GM23248 (cell line): ENCODE measurements at places on chromosomes 5 and 9.

DNA sequence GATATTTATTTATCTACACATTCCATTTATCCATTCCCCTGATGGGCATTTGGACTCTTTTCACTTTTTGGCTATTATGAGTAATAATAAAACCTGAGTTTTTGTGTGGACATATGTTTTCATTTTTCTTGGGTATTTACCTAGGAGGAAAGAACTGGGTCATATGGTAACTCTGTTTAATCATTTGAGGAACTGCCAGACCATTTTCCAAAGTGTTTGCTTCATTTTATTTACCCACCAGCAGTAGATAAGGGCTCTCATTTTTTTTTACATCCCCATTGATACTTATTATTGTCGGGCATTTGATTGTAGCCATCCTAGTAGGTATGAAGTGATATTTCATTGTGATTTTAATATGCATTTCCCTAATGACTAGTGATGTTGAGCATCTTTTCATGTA lies 7.7 kb upstream of the PTPDC1 start:
- H3K36me3 ChIP-seq = no peaks in the 10 kb centered on the region
- no peak overlapping the region for H3K27ac ChIP-seq
- no peaks in the 10 kb centered on the region for H3K4me1 ChIP-seq
- no peak overlapping the region for H3K4me3 ChIP-seq

GRCh38 chr9:68476847-68477246 lies 63.8 kb downstream of the TMEM252 start:
- no peaks in the 10 kb centered on the region for H3K36me3 ChIP-seq
- no peak for DNase-seq
- H3K27ac ChIP-seq = no peak overlapping the region
- H3K4me1 ChIP-seq = no peaks in the 10 kb centered on the region
- H3K4me3 ChIP-seq = no peak overlapping the region

GRCh38 chr5:133635051-133635450 lies 22.7 kb upstream of the FSTL4 start:
- DNase-seq = peak; percentile 47
- H3K36me3 ChIP-seq = no peaks in the 10 kb centered on the region
- no peak overlapping the region for H3K27ac ChIP-seq
- no peaks in the 10 kb centered on the region for H3K4me1 ChIP-seq
- H3K4me3 ChIP-seq = no peak overlapping the region

GRCh38 chr5:147509041-147509709 lies 693 bp downstream of the DPYSL3 start:
- peak overlapping the region; percentile 50 for H3K27ac ChIP-seq
- peak; percentile 67 for DNase-seq
- H3K4me3 ChIP-seq = peak overlapping the region; percentile 86
- H3K4me1 ChIP-seq = peaks cover 22% of the 10 kb centered on the region
- H3K36me3 ChIP-seq = no peaks in the 10 kb centered on the region
- no peaks in the 10 kb centered on the region for H3K27me3 ChIP-seq

- H3K4me1 ChIP-seq = peaks cover 19% of the 10 kb centered on the region
- no peaks in the 10 kb centered on the region for H3K36me3 ChIP-seq
- no peak overlapping the region for H3K4me3 ChIP-seq
- DNase-seq = no peak
- H3K27me3 ChIP-seq = no peaks in the 10 kb centered on the region
Measured at GRCh38 chr5:107876906-107877305, 206.2 kb upstream of the EFNA5 start.

GRCh38 chr9:117926031-117926658 lies 221.9 kb downstream of the TLR4 start:
- DNase-seq = peak; percentile 5
- H3K36me3 ChIP-seq = no peaks in the 10 kb centered on the region
- no peaks in the 10 kb centered on the region for H3K27me3 ChIP-seq
- H3K4me3 ChIP-seq = no peak overlapping the region
- no peaks in the 10 kb centered on the region for H3K4me1 ChIP-seq

DNA sequence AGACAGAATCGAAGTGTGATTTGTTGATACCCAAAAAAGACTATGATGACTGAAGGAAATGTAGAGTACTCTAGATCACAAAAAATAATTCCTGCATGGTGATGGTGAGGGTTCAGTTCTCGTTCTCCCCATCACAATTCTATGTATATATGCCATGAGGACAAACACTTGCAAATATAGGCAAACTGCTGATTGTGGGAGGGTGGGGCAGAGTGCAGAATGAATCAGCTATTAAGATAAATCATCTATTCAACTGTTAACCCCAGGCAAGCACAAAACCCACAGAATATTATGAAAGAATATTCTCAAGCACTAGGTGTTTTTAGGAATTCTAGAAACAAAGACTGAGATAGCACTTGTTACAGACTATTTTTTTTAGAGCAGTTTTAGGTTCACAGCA lies 13.9 kb upstream of the UBLCP1 start:
- no peak overlapping the region for H3K4me3 ChIP-seq
- no peak overlapping the region for H3K27ac ChIP-seq
- H3K27me3 ChIP-seq = no peaks in the 10 kb centered on the region
- no peaks in the 10 kb centered on the region for H3K4me1 ChIP-seq
- no peaks in the 10 kb centered on the region for H3K36me3 ChIP-seq

- peaks cover 27% of the 10 kb centered on the region for H3K4me1 ChIP-seq
- peak; percentile 35 for DNase-seq
- no peaks in the 10 kb centered on the region for H3K27me3 ChIP-seq
- H3K36me3 ChIP-seq = peaks cover 19% of the 10 kb centered on the region
- peak overlapping the region; percentile 84 for H3K4me3 ChIP-seq
Measured at GRCh38 chr5:9545136-9545991, 511 bp downstream of the SEMA5A start.

GRCh38 chr5:175328687-175329086 lies 115.3 kb downstream of the DRD1 start:
- H3K27me3 ChIP-seq = no peaks in the 10 kb centered on the region
- no peak overlapping the region for H3K27ac ChIP-seq
- no peaks in the 10 kb centered on the region for H3K36me3 ChIP-seq
- no peaks in the 10 kb centered on the region for H3K4me1 ChIP-seq

GRCh38 chr5:15959370-15960164 lies 220.0 kb downstream of the MARCHF11 start:
- no peak overlapping the region for H3K4me3 ChIP-seq
- no peak overlapping the region for H3K27ac ChIP-seq
- no peaks in the 10 kb centered on the region for H3K27me3 ChIP-seq
- H3K4me1 ChIP-seq = no peaks in the 10 kb centered on the region
- H3K36me3 ChIP-seq = no peaks in the 10 kb centered on the region

GRCh38 chr5:98791001-98791519 lies 17.6 kb downstream of the RGMB start:
- H3K36me3 ChIP-seq = peaks cover 81% of the 10 kb centered on the region
- H3K4me3 ChIP-seq = peak overlapping the region; percentile 33
- H3K27me3 ChIP-seq = no peaks in the 10 kb centered on the region

- no peak overlapping the region for H3K27ac ChIP-seq
- no peaks in the 10 kb centered on the region for H3K36me3 ChIP-seq
- peaks cover 33% of the 10 kb centered on the region for H3K27me3 ChIP-seq
- no peak for DNase-seq
- H3K4me1 ChIP-seq = peaks cover 6% of the 10 kb centered on the region; the same call in 1 of the 2 replicates
Measured at GRCh38 chr5:35324201-35324600, 93.9 kb upstream of the PRLR start.

DNA sequence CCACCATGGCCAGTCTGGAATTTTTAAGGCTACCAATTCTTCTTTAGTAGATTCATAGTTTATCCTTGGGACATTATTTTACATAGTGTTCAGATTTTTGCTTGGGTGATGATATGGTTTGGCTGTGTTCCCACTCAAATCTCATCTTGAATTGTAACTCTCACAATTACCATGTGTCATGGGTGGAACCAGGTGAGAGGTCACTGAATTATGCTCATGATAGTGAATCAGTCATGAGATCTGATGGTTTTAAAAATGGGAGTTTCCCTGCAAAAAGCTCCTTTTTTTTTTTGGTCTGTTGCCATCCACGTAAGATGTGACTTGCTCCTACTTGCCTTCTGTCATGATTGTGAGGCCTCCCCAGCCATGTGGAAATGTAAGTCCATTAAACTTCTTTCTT lies 163.9 kb downstream of the GABRG2 start:
- DNase-seq = no peak
- H3K27ac ChIP-seq = no peak overlapping the region
- no peak overlapping the region for H3K4me3 ChIP-seq
- H3K36me3 ChIP-seq = no peaks in the 10 kb centered on the region
- no peaks in the 10 kb centered on the region for H3K27me3 ChIP-seq

GRCh38 chr5:122492675-122493074 lies 180.6 kb downstream of the SNCAIP start:
- no peaks in the 10 kb centered on the region for H3K36me3 ChIP-seq
- H3K27me3 ChIP-seq = no peaks in the 10 kb centered on the region
- no peaks in the 10 kb centered on the region for H3K4me1 ChIP-seq

DNA sequence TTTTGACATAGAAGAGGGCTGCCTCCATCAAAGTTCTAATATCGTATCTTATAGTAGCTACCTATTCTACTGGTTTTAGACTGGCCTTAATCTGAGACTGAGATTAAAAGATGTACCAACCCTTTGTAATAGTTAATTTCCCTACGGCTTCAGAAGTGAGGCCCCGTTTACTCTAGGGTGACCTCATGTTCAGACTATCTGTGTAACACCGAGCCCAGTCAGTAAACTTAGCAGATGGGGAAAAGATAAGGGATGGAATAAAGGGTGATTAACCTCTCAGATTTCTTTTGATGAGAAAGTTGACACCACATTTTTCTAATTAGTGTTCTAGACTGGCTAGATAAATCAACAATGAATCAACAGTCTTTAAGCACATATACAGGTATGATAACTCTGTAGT lies 283.1 kb downstream of the KCTD16 start:
- H3K36me3 ChIP-seq = no peaks in the 10 kb centered on the region
- H3K27ac ChIP-seq = no peak overlapping the region
- H3K27me3 ChIP-seq = no peaks in the 10 kb centered on the region
- DNase-seq = no peak
- H3K4me1 ChIP-seq = peaks cover 5% of the 10 kb centered on the region; the same call in 1 of the 2 replicates

GRCh38 chr5:22593592-22593991 lies 259.6 kb downstream of the CDH12 start:
- H3K27me3 ChIP-seq = no peaks in the 10 kb centered on the region
- no peak for DNase-seq
- peaks cover 14% of the 10 kb centered on the region for H3K4me1 ChIP-seq
- no peak overlapping the region for H3K27ac ChIP-seq
- H3K36me3 ChIP-seq = no peaks in the 10 kb centered on the region

DNA sequence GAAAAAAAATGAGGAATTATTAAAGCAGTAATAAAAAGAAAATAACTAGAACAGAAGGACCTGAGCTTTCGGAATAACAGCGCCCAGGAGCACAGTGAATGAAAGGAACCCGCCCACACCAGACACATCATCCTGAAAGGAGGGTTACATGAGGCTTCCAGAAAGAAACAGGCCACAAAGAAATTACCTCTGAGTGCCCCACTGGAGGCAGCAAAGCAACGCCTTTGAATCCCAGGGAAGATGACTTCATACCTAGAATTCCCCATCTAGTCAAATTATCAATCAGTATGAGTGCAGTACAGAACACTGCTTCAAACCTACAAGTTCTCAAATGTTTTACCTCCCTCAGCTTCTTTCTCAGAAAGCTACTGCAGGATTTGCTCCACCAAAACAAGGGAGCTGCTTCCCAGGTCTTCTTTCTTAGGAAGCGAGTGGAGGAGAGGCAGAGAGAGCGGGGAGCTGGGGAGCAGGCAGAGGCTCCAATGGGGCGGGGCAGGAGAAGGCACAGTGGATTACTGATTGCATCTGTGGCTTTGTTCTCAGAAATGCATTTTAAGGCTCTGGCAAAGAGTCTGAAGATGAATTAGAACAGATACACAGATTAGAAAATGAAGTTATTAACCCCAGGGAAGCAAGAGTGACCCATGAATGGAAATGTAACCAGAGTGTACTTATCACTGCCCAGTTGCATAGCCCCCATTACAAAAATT lies 87.1 kb downstream of the SEMA4D start:
- H3K4me1 ChIP-seq = no peaks in the 10 kb centered on the region
- H3K27ac ChIP-seq = no peak overlapping the region
- no peaks in the 10 kb centered on the region for H3K27me3 ChIP-seq
- peak; percentile 17 for DNase-seq
- H3K36me3 ChIP-seq = no peaks in the 10 kb centered on the region

- no peaks in the 10 kb centered on the region for H3K4me1 ChIP-seq
- H3K27me3 ChIP-seq = no peaks in the 10 kb centered on the region
- no peak overlapping the region for H3K4me3 ChIP-seq
- H3K36me3 ChIP-seq = peaks cover 66% of the 10 kb centered on the region
- peak overlapping the region; percentile 14; the same call in 1 of the 2 replicates for H3K27ac ChIP-seq
Measured at GRCh38 chr5:14506140-14506538, 75.5 kb upstream of the OTULINL start.

DNA sequence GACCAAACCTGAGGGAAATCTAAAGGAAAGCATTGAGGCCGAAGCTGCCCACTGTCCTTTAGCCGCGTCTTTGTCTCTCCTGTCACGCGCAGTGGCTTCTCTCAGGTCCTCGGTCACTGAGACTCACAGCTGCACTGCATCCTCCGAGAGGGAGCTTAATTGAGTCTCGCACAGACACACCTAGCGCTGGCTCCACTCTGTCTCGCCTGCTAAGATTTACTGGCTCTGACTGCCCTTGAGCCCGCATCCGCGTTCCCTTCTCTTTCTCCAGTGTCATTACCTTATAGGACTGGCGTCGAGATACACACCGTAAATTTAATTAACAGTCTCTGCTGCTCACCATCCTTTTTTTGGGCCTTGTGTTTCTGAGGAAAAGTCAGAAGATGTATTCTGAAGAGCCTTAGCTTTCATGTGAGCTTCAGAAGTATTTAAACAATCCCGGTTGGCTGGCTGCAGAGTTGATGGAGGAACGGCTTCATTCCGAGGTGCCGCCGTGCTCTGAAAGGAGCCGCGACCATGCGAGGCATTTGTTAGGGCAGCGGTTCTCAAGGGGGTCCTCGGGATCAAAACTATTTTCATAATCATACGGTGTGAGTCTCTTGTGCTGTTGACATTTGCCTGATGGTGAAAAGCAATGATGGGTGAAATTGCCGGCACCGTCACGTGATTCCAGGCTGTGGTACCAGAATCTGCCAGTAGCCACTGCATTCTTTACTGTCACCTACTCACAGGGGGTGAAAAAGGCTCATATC lies 58.3 kb downstream of the GPR107 start:
- peaks cover 14% of the 10 kb centered on the region for H3K4me1 ChIP-seq
- no peaks in the 10 kb centered on the region for H3K27me3 ChIP-seq
- DNase-seq = no peak

DNA sequence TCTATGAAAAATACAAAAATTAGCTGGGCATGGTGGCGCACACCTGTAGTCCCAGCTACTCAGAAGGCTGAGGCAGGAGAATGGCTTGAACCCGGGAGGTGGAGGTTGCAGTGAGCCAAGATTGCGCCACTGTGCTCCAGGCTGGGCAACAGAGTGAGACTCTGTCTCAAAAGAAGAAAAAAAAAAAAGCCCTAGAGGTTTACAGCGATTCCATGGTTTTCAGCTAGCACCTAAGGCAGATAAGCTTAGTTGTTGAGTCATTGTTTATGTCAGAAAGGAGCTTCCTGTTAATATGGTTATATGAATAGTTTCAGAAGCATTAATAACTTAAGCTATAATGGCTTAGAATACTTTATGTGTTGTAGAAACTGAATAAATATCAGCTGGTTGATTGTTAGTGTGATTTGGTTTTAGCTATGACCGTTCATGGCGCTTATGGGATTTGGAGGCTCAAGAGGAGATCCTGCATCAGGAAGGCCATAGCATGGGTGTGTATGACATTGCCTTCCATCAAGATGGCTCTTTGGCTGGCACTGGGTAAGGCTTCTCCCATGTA lies 13.0 kb downstream of the RNF183 start:
- no peak overlapping the region for H3K27ac ChIP-seq
- no peak for DNase-seq
- H3K4me1 ChIP-seq = peaks cover 17% of the 10 kb centered on the region
- H3K27me3 ChIP-seq = no peaks in the 10 kb centered on the region
- no peak overlapping the region for H3K4me3 ChIP-seq

- no peak overlapping the region for H3K4me3 ChIP-seq
- DNase-seq = no peak
- H3K27me3 ChIP-seq = no peaks in the 10 kb centered on the region
- H3K27ac ChIP-seq = no peak overlapping the region
- no peaks in the 10 kb centered on the region for H3K4me1 ChIP-seq
Measured at GRCh38 chr9:24479361-24480059, 66.2 kb downstream of the IZUMO3 start.
